Left ventricle myocardium superior (tissue), 1 donor: ENCODE measurements at places on chromosomes 1 and 21. TPM values are rescaled to one million over a fixed set of nuclear protein-coding genes. Genes with fewer than 3 reads are reported as not detected.

The SARS1 gene
- 99.8 TPM for total RNA-seq

DNA sequence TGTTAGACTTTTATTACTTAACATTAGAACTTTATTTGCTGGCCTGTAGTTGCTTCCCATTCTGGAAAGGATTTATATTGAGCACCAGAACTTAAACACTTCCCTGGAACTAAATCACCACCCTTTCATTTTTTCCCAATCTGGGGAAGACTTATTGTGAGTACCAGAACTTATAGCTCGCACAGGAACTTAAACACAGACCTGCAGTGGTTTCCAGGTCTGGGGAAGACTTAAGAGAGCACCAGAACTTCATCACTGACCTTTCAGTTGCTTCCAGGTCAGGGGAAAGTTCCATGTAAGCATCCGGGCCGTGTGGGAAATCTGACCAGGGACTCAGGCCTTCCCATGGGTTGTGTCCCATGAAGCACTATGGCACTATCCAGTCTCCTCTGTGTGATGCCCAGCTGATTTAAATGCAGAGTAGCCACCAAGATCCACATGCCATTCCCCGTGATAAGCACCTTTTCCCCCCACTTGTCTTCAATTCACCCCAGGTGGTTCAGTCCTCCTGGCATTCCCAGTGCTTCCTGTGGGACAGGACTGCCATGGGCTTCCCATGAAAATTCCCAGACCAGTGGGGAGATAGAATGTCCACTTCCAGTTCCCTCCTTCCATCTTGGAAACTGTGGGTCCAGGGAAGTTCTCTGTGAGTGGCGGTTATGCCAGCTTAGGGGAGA lies 48.9 kb downstream of the C4BPA start:
- no peak for DNase-seq

The CSDE1 gene
- 923 TPM for total RNA-seq

DNA sequence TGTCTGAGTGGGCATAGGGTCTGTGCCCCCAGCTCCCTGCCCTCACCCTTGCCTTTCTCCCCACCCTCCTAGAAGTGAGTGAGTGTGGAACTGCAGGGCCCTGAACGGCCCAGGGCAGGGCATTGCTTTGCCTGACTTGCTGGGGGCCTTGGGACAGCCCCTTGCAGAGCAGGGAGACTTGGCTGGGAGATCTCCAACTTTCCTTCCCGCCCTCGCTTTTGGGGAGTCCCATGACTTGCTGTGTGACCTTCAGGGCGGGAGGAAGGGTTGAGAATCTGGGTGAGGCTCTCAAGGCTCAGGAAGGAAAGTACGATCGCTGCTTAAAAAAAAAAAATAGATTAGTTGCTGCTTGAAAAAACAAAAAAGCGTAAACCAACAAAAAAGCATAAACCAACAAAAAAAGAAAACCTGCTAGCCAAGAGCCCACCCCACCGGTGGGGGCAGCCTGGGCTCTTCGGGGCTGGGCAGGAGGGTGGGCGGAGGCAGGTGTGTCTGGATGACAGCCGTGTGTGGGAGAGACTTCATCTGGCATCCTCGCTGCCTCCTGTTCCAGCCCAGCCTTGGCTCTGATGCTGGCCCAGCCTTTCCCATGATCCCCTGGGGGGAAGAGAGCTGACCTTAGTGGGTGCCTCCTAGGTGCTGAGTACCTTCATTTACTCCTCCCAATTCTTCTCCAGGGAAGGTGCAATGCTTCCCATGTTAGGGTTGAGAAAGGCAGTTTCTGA lies 6.5 kb downstream of the NBL1 start:
- no peak for DNase-seq

- DNase-seq = peak; percentile 60
Measured at GRCh38 chr1:11749203-11749689, 12.7 kb upstream of the C1orf167 start.

The GBP6 gene
- total RNA-seq = not detected
